ENCODE measurements at places on chromosomes 1 and 21. TPM values are rescaled to one million over a fixed set of nuclear protein-coding genes. Genes with fewer than 3 reads are reported as not detected.

DNA sequence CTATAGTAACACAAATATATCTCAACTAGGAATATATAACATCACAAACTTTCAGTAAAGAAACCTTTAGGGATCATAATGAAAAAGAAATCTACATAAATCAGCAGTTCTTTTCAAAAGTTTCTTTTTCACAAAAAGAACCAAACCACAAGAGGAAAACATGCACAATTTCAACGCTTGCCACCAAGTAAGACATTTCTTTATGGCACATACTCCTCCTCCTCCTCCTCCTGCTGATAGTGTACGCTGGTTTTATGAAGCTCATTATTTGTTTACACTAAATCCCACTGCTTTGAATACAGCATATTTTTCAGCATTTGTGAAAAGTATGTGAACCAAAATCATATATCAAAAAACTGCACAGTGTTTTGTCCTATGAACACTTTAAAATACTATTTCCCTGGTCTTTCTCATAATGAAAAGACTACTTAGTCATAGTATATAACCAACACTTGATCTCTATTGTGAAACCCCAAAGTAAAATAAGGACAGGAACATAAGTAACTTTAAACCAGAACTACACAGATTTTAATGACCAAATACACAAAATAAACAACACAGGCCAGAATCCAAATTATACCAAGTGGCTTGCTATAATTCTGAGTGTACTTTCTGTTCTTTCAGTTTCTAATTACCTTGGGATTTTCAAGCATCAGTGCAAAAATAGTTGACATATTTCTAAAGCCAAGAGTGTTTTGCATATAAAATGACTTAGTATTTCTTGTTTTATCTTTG, 184.2 kb downstream of the EIF4G3 start:
- no peaks in the 10 kb centered on the region for H3K36me3 ChIP-seq
- peaks cover 21% of the 10 kb centered on the region for H3K4me1 ChIP-seq
- H3K27me3 ChIP-seq, result no peaks in the 10 kb centered on the region
- peak overlapping the region; percentile 7 for H3K27ac ChIP-seq
- DNase-seq, result no peak

GRCh38 chr1:180482425-180483275, 19.7 kb downstream of the ACBD6 start:
- DNase-seq, result peak; percentile 62
- H3K27me3 ChIP-seq, result no peaks in the 10 kb centered on the region
- H3K4me1 ChIP-seq, result no peaks in the 10 kb centered on the region
- no peak overlapping the region for H3K27ac ChIP-seq
- no peak overlapping the region for H3K4me3 ChIP-seq
- H3K36me3 ChIP-seq, result peaks cover 58% of the 10 kb centered on the region

DNA sequence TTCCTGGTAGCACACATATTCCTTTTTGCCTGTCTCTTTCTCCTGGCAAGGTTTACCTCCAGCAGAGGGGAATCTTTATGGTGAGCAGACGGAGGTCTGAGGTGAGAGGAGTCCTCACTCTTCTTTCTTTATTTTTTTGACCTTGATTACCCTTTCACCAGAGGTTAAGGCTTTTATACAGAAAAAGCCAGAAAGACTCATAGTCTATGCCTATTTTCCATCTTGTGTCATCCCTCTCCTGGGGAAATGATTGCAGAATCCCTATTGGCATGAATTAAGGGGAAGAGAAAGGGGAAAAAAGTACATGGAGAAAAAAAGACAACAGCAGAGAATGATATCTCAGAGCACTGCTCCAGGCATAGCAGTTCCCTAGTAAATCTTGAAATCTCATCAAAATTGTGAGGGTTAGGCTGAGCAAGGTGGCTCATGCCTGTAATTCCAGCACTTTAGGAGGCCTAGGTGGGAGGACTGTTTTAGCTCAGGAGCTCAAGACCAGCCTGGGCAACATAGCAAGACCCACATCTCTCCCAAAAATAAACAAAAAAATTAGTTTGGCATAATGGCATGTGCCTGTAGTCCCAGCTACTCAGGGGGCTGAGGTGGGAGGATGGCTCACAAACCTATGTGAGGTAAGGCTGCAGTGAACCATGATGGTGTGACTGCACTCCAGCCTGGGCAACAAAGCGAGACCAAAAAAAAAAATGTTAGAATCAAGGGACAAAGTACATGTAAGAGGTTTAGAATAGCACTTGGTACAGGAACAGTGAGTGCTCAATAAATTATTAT, 1.2 kb upstream of the XPR1 start:
- DNase-seq, result no peak
- no peak overlapping the region for H3K4me3 ChIP-seq
- no peaks in the 10 kb centered on the region for H3K27me3 ChIP-seq

OLIG2 gene
- not detected for total RNA-seq

DNA sequence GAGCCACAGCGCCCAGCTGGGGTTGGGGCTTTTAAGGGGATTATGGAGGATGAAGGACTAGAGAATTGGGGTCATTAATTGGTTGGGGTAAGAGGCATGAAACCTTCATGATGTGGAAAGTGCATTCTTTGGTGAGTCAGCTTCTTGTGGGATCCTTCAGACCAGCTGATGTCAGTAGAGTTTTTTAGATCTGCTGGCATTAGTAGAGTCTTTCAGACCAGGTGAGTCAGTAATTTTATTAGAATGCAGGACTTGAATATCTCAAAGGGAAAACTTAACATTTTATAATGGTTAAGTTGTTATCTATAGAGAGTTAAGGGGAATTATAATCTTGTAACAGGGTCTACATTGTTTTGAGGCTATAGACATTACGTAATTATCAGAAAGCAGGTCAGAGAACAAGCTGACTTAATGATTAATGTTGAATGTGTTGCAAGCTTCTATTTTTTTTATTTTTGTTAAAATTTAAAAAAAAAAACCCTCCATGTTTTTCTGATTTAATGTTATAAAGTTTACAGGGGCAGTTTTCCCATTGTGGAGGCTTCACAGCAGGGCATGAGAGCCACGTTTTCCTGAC, 160.9 kb upstream of the FMN2 start:
- H3K27me3 ChIP-seq, result no peaks in the 10 kb centered on the region

DNA sequence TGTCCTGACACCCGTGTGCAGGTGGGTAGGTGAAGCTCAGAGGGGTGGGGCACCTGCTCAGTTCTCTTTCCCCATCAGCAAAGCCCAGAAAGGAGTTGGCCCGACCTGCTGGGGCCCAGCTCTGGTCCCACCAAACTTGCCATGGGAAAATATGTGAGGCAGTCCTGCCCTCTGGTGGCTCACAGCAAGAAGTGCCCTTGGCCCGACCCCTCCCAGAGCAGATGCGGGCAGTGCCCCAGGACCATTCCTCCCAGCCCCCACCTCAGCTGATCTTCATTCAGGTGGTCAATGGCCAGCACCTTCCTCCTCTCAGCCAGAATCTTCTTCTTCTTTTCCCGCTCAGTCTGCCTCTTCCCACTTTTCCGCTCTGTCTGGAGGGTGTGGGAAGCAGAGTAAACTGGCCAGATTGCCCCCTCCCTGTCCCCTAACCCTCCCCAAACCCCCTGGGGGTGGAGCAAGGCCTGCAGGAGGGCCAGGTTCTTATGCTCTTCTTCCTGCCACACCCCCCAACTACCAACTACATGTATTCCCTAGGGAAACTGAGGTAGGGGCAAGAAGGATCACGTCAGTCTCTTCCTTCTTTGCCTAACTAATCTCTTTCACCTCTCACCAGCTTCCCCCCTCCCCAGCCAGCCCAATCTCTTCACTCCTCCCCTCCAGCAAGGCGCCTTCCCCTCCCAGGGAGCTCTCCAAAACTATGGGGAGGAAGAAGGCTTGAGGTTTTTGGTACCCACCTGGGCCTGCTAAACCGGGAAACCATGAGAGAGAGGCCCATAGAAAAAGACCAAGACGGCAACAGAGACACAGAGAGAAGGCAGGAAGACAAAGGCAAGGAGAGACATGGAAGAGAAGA, 15.6 kb downstream of the TNNT2 start:
- H3K27me3 ChIP-seq, result no peaks in the 10 kb centered on the region
- peaks cover 3% of the 10 kb centered on the region for H3K4me1 ChIP-seq
- no peaks in the 10 kb centered on the region for H3K36me3 ChIP-seq

COL24A1 gene
- total RNA-seq, result 0.03 TPM

GRCh38 chr1:55571767-55572166, 356.6 kb upstream of the USP24 start:
- no peaks in the 10 kb centered on the region for H3K36me3 ChIP-seq
- H3K4me3 ChIP-seq, result no peak overlapping the region
- H3K4me1 ChIP-seq, result peaks cover 12% of the 10 kb centered on the region
- no peak for DNase-seq
- no peaks in the 10 kb centered on the region for H3K27me3 ChIP-seq

MYBPH gene
- not detected for total RNA-seq

DNA sequence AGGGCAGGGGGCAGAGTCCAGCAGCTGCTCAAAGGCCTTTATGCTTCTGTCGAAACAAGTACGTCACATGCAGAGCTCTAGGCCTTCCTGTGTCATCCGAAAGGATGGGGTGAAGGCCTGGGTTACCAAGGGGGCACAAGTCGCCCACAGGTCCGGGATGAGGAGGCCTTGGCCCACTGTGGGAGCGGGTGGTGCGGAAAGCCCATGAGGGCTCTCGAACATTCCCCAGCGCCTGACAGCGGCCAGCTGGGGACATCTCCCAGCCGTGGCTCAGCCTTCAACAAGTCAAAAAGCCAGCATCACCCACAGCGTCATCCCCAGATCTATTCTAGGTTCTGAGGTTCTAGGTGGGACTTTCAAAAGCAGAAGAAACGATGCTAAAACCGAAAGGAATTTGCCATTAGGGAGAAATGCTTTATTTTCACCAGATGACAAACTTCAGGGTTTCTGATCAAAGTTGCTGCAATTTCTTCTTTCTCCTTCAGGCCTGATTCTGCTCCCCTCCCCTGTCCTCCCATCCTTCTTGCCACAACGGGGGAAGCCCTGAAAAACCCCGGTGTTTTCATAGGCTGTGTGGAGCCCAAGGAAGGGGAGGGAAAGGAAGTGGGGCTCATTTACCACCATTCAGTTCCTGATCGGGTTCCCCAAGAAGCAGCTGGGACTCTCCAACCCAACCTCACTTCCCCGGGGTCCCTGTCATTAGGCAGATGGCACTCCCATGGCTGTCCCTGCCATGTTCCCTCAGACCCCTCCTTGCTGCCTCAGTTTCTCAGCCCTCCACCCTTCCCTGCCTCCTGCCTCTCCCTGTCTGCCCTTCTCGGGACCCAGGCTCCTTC, 17.6 kb downstream of the GPR137B start:
- H3K36me3 ChIP-seq, result no peaks in the 10 kb centered on the region
- H3K27ac ChIP-seq, result no peak overlapping the region
- no peaks in the 10 kb centered on the region for H3K27me3 ChIP-seq

- no peak overlapping the region for H3K27ac ChIP-seq
- H3K36me3 ChIP-seq, result no peaks in the 10 kb centered on the region
- no peaks in the 10 kb centered on the region for H3K4me1 ChIP-seq
These were observed 398 bp upstream of the SLC30A10 start for GRCh38 chr1:219928791-219929118.
